Osteoblast (primary cell): ENCODE measurements at places on chromosomes 4 and X.
A peak's percentile ranks its signal among the peaks of the same experiment; 100 is the strongest.

DNA sequence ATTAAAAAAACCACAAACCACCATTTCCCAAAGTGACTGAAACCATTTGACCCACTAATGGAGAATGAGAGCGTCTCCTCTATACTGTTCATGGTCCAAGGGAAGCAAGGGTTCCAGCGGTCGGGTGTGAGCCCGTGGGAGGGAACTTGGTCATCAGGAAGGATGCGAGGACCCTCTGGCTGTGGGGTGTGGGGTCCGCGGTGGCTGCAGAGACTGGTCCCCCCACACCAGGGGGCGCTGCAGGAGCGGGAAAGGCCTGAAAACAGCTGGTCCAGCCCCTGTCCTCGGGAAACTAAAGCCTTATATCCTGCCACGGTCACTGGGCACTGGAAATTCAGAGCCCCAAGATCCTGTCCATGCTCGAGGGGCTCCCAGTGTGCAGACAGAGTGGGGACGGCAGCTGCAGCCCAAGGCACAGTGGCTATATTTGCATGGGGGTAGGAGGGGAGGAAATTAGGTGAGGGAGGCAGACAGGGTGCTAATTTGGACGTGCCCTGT, 4.3 kb downstream of the BLOC1S4 start:
- peak; percentile 99 for DNase-seq

DNA sequence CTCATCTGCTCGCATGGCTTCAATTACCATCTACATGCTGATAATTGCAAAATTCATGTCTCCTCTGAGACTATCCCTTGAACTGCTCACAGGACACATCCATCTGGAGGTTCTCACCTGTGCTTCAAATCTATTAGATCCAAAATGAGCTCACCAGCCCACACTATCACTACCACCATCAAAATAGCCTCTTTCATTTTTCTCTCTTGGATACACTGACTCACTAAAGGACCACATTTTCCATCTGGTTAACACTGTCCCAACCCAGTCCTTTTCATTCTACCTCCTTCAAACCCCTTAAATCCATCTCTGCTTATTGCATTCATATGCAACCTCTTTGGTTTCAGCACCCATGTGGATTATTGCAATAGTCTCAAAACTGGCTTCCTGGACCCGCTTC, 497.6 kb downstream of the MID1IP1 start:
- DNase-seq = no peak

DNA sequence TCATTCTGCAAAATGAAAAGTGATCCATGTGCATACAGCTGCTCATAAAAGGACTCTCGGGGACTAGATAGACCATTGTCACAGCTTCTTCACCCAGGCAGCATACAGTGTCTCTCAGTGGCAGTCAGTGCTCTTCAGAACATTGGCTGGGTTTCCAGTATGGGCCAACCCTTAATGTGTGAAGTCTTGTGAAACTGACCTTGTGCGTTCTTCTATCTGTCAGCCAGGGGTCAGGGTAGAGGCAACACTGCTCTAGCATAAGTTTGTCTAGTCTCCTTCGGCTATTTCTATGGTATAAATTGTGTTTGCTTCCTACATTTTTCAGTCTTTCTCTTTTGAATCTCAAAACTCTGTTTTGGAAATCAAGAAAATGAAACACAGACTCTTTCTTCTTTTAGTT, 37.0 kb upstream of the SMIM31 start:
- DNase-seq = no peak

DNA sequence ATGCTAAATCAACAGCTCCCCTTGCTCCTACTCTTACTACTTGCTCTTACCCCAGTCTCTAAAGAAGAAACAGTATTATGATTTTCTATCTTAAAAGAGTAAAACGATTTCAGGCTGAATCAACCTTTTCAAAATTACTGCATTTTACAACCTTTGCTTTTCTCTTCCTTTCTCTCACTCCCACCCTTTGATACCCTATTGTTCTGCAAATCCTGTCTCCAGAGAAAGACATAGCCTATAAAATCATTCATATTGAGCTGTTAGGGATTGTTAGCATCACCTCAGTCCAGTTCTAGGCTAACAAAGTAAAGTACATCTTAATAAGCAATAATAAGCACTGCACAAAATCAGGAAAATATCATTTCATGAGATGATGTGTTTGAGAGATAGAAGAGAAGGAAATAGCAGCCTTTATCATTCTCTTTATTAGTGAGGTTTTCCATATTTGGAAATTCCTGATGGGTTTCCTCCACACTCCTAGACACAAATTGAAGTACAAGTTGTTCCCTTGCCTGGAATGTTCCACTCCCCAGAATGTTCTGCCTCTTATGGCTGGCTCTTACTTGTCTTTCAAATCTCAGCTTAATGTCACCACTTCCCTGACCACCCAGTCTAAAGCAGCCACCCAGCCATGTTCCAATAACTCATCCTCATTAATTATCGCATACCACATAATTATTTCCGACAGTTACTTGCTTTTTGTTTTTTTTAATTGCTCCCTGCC, 219.7 kb downstream of the PALLD start:
- DNase-seq = no peak
